ENCODE measurements at places on chromosomes 11 and 22.

DNA sequence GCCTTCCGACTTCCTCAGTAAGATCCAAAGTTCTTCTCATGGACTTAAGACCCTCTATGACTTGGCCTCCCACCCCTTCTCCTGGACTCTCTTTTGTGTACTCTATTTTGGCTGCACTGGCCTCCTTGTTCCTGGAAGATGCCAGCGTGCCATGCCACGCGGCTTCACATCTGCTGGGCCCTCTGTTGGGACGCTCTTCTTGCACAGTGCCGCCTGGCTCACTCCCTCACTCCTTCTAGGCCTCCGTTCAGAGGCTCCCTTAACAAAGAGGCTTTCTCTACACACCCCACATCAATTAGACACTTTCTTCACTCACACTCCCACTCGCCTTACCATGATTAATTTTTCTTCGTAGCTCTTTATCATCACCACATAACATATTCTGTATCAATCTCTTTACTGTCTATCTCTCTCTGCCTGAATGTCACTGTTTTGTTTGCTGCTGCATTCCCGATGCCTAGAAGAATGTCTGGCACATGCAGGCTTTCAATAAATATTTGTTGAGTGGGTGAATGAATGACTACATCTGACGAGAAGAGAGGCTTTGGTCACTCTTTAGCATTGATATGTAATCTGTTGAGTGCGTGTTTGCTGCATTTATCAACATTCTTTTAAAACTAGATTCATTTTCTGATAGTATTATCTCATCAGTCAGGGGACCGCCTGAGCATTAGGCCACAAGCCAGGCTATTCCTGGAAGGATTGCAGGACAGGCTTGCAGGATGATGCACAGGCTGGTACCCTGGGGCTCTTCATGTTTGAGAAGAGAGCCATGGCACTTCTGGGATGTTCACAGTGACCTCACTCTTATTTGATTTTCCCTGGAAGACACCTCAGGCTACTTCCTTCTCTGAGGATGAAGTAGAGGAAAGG lies 60.6 kb upstream of the AMPD3 start:
- no peak for DNase-seq

DNA sequence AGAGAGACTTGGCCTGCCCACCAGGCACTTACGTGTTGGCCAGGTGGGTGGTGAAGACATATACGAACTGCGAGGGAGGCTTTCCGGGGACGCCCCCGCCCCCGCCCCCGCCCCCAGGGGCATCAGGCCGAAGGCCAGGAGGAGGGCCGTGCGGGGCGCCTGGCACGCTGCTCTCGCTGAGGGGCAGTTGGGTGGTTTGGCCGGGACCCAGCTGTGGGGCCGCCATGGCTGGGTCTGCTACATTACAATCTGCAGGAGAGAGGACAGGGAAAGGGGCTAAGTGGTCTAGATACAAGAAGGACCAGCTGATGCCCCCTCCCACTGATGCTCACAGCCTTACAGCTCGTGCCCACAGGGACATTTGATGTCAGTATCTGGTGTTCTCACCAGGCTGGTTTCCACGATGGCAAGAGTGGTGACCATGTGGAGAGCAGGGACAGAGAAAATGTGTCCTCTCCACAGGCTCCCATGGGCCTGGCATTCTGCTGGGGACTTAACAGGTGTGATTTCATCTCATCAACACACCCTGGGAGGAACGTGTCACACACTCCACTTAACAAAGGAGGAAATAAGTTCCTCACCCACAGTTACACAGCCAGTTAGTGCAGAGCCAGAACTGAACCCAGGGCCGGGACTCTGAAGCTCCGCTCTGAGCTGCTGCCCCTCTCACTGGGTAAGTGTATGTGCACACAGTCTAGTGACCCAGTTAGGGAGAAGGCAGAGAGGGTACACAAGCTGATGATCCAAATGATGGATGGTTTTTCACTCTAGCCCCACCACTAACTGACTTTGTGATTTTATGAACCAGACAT lies 19.7 kb downstream of the CXCR5 start:
- DNase-seq: no peak

GRCh38 chr22:30947173-30947815 lies 21.3 kb downstream of the MORC2 start:
- DNase-seq: no peak

DNA sequence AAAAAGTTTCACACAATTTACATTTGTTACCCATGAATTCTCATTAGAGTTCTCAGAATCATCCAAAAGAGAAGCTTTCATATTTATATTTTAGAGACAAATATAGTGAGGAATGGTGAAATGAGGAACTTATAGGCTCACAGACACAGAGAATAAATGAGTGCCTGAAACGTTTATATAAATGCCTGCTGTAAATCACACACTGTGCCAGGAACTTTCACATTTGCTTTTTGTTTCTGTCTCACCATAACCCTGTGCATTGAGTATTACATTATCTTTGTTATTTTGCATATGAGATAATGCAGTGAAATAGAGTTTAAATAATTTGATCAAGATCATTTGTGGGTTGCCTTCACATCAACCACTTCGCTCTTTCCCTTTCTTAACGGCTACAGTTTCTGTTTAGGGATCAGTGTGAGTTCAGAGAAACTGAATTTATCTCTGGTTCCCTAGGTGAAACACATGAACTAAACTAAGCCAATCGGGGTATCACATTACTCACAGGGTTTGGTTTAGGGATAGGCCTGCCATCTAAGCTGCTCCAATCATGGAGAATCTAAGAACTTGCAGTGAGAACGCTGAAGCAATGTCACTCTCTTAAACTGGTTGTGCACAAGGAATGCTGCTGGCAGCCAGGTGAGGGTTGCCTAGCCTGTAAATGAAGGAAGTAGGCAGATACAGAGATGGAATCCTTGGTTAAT lies 1339.2 kb upstream of the TENM4 start:
- no peak for DNase-seq

DNA sequence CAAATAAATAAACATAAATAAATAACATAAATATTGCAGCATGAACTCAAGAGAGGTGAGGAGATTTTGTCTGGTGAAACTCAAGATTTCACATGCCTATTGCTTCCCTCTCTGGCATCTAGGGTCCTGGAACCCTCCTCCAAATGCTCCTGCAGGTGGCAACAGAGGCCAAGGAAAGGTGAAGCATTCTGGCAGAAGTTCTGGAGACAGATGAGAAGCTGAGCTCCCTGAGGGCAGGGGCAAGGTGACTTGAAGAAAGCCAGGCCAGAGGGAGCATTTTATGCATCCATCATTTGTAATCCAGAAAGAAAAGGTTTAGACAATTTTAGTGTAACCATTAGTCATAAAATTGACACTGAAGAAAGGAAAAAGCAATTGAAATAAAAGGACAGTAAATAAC lies 64.9 kb downstream of the ENDOD1 start:
- no peak for DNase-seq

Measured in cortex of kidney (tissue), 1 donor.